Stimulated activated CD8-positive, alpha-beta memory T cell treated with anti-CD3 and anti-CD28 coated beads, Interleukin-7, amount 100 ng/mL, for 1 hour (primary cell): ENCODE measurements at places on chromosomes 12 and 14.

DNA sequence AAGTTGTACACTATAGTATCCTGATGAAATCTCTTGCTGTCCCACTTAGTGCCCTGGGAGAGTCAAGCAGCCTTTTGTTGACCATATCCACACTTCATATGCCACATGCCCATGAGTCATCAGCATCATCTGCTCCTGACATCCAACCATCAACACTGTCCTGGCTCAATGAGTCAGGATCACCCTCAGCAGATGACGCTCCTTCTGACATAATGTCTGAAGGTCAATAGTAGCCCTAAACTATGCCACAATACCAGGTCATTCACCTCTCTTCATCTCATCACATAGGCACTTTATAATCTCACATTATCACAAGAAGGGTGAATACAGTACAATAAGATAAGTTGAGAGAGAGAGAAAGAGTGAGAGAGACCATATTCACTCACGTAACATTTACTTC lies 369.0 kb upstream of the FAR2 start:
- DNase-seq, result no peak

DNA sequence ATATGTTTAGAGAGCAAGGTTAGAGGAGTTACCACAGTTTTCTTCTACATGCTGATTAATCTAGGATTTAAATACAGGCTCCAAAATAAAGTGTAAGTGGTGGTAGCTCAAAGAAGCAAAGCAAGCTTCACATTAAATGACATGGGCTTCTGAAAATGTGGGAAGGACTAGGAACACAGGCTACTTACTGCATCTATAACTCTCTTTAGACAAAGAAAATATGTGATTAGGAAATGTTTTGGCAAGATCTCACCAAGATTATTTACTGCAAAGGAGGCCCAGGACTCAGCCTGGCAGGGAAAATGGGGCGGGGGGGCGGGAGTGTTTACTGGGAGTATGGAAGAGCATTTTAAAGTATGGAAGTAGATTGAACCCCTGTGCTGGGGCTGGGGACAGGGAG lies 39.4 kb downstream of the ETV6 start:
- DNase-seq, result no peak

DNA sequence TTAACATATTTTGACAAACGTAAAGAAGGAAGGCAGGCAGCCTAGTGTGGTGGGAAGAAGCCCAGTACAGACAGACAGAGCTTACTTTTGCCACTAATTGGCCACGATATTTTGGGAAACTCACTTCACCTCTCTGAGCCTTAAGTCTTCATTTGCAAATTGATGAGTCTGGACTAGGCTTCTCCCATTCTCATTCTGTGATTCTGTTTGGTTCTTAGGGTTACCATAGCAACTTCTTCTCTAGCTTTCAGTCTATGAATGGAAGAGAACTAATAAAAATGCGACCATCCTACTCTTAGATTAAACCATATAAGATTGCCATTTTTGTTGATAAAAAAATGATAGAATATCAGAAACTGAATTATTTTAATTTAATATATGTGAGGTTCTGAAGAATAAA lies 210.5 kb downstream of the SNAPC1 start:
- no peak for DNase-seq

- DNase-seq, result no peak
Observed at GRCh38 chr12:121792607-121793439, 665 bp downstream of the RHOF start.

- no peak for DNase-seq
Observed at GRCh38 chr14:39268393-39268792, 34.7 kb downstream of the MIA2 start.
